ENCODE measurements at places on chromosomes 1 and 21.

DNA sequence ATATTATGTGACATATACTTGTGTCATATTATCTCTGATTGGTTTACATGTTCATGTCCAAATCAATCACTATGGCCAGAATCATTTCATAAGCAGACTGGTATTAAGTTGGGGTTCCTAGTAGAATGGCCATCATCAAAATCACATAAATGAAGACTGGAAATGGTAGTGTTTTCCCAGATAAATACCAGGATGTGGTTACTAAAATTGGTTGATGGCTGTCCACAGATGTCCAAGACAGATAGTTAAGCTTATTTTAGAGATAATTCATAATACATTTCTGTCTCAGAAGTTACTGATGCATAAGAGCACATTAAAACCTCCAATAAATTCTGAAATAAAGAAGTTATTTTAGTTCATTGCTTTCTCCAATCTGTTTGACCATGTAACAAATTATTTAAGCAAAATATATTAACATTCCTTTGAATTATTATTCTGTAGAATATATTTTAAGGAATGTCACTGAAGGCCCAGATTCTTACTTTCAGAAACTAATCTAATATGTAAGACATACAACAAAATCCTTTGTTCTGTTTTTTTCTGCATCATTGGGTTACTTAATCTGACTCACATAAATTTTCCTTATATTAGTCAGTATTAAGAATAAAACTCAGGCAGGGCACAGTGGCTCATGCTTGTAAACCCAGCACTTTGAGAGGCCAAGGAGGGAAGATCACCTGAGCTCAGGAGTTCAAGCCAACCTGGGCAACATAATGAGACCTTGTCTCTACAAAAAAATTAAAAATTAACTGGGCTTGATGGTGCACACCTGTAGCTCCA, 483.9 kb downstream of the PTPRC start:
- no peak for DNase-seq

DNA sequence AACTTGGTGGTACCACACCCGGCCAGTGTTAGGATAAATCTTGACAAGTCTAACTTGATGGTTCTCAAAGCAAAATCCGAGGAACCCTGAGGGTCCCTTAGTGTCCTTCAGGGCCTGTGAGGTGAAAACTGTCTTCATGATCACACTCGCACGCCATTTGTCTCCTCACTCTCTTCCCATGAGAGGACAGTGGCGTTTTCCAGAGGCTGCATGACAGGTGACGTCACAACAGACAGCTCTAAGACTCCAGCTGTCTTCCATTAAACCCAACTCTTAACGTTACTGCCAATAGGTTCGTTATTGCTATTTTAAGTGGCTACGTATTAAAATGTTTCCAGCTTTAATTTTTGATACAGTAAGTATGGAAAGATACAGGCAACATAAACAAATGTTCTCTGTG, 13.8 kb downstream of the CFAP74 start:
- no peak for DNase-seq

- no peak for DNase-seq
These were observed 351 bp downstream of the MIXL1 start for GRCh38 chr1:226223786-226224244.

GRCh38 chr1:10728595-10729410, 67.6 kb downstream of the CASZ1 start:
- no peak for DNase-seq

- DNase-seq: no peak
These were observed 2.2 kb upstream of the HAO2 start for GRCh38 chr1:119366424-119366823.
